ENCODE measurements at places on chromosomes 16 and 17. TPM values are rescaled to one million over a fixed set of nuclear protein-coding genes. Genes with fewer than 3 reads are reported as not detected.

The TMEM220 gene
- total RNA-seq: 2.9 TPM

The C16orf89 gene
- not detected for total RNA-seq

The TK1 gene
- total RNA-seq: 0.88 TPM

DNA sequence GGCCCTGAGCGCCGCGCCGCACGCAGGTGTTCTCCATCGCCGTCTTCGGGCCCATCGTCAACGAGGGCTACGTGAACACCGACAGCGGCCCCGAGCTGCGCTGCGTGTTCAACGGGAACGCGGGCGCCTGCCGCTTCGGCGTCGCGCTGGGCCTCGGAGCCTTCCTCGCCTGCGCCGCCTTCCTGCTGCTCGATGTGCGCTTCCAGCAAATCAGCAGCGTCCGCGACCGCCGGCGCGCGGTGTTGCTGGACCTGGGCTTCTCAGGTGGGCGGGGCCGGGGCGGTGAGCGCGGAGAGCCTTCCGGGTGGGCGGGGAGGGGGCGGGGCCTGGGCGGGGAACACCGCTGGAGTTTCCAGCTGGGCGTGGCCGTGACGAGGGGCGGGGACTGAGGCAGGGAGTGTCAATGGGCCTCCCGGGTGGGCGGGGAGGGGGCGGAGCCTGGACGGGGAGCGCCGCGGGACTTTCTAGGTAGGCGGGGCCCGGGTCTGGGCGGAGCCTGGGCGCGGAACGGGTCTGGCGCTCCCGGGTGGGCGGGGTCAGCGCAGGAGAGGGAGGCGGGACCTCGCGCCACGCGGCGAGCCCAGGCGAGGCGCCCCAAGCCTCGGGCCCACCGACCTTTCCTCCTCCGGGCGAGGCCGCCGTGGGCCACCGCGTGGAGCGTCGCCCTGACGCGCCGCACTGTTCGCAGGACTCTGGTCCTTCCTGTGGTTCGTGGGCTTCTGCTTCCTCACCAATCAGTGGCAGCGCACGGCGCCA lies 2.4 kb downstream of the SYNGR3 start:
- H3K27ac ChIP-seq: no peak overlapping the region
- peaks cover 26% of the 10 kb centered on the region for H3K4me1 ChIP-seq
- peaks cover 3% of the 10 kb centered on the region for H3K36me3 ChIP-seq
- peak; percentile 98 for DNase-seq

DNA sequence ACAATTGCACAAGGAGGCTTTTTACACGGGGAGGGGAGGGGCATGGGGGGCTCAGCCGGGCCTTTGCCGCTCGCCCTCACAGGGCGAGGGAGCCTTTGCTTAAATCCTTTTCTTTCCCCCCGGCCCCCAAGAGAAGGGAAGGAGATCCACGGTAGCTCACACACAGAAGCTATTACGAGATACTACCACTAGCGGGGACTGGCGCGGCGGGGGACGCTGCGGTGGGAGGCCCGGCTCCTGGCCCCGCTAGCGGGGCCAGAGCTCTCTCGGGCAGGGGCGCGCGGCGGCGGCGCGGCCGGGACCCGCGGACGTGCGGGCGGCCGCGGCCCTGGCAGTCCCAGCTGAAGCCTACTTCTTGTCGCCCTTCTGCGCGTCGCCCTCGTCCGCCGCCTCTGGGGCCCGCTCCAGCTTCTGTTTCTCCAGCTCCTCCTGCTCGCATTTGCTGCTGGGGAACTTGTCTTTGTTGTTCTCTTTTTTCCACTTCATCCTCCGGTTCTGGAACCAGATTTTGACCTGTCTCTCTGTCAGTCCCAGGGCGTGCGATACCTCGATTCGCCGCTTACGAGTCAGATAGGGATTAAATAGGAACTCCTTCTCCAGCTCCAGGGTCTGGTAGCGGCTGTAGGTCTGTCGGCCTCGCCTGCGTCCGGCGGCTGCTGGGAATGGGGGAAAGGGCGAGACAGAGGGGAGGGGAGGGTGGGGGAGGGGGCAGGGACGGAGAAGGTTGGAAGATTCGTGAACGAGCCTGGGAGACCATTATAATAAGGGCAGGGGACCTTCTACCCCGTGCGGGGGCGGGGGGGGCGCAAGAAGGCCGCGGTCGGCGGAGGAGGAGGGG lies 2.0 kb downstream of the HOXB8 start:
- peaks cover 92% of the 10 kb centered on the region for H3K27me3 ChIP-seq
- DNase-seq: no peak
- H3K36me3 ChIP-seq: no peaks in the 10 kb centered on the region
- peaks cover 64% of the 10 kb centered on the region for H3K4me1 ChIP-seq
- H3K27ac ChIP-seq: no peak overlapping the region
- peak overlapping the region; percentile 71 for H3K4me3 ChIP-seq

DNA sequence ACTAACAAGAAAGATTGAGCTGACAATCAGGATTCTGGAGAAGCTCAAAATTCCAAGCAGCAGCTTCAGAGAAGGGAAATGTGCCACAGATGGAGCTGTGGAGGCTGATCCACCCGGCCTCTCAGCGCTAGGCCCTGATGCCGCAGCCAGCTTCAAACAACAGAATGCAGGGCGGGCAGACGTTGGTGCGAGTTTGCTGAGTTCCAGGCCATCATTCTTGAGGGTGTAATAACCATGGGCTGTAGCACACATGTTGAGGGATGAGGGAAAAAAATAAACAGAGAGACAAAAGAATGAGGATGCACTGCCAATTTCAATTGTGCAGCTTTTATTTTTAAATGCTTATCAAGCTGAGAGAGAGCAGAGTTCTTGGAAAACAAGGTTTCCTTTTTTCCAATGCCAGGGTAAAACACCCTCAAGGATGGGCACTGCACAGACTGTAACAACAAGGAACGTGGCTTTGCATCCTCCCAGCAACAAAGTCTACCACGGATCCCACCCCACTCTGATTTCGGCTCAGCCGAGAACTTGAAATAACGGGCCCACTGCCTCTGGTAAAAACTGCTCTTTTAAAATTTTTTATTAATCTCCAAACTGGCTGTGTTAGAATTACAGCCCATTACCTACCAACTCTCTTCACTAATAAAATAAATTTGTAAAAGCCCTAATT lies 90.2 kb downstream of the SMG6 start:
- peaks cover 8% of the 10 kb centered on the region for H3K36me3 ChIP-seq
- H3K27me3 ChIP-seq: no peaks in the 10 kb centered on the region
- H3K4me1 ChIP-seq: peaks cover 48% of the 10 kb centered on the region

GRCh38 chr16:75754141-75754540 lies 27.9 kb upstream of the CPHXL start:
- no peak overlapping the region for H3K4me3 ChIP-seq
- DNase-seq: no peak
- H3K27ac ChIP-seq: no peak overlapping the region
- no peaks in the 10 kb centered on the region for H3K4me1 ChIP-seq
- H3K27me3 ChIP-seq: no peaks in the 10 kb centered on the region

GRCh38 chr16:24610416-24610755 lies 71.0 kb downstream of the RBBP6 start:
- peaks cover 36% of the 10 kb centered on the region for H3K27me3 ChIP-seq
- peaks cover 7% of the 10 kb centered on the region for H3K4me1 ChIP-seq
- no peak overlapping the region for H3K27ac ChIP-seq
- no peak overlapping the region for H3K4me3 ChIP-seq

- DNase-seq: no peak
- H3K27ac ChIP-seq: no peak overlapping the region
- H3K27me3 ChIP-seq: no peaks in the 10 kb centered on the region
- H3K4me1 ChIP-seq: peaks cover under 1% of the 10 kb centered on the region
Measured at GRCh38 chr17:4539025-4539424, 16.2 kb downstream of the MYBBP1A start.

DNA sequence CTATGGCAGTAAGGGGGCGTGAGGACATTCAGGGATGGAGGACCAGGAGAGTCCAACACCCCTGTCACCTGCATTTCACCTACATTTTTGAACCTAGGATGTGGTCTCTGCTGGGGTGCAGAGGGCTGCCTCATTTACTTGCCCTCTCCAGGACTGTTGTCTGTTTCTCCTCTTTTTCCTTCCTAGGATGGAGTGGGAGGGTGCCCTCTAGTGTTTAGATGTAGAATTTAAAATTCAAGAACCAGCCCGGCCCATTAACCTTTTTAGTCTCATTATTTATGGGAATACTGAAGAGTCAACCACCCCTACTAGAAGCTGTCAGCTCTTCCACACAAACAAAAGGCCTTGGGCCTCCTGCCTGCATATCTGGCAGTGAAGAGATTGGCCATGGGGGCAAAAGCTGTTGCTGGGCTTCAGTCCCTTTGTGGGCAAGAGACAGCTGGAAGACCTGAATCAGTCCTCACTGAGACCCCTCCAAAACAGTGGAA lies 2.5 kb upstream of the STARD3 start:
- peaks cover 55% of the 10 kb centered on the region for H3K4me1 ChIP-seq
- H3K4me3 ChIP-seq: no peak overlapping the region
- peak; percentile 67 for DNase-seq
- no peak overlapping the region for H3K27ac ChIP-seq

- H3K27ac ChIP-seq: no peak overlapping the region
- H3K27me3 ChIP-seq: no peaks in the 10 kb centered on the region
- peaks cover 35% of the 10 kb centered on the region for H3K4me1 ChIP-seq
Measured at GRCh38 chr17:337866-338265, 14.7 kb downstream of the RPH3AL start.

DNA sequence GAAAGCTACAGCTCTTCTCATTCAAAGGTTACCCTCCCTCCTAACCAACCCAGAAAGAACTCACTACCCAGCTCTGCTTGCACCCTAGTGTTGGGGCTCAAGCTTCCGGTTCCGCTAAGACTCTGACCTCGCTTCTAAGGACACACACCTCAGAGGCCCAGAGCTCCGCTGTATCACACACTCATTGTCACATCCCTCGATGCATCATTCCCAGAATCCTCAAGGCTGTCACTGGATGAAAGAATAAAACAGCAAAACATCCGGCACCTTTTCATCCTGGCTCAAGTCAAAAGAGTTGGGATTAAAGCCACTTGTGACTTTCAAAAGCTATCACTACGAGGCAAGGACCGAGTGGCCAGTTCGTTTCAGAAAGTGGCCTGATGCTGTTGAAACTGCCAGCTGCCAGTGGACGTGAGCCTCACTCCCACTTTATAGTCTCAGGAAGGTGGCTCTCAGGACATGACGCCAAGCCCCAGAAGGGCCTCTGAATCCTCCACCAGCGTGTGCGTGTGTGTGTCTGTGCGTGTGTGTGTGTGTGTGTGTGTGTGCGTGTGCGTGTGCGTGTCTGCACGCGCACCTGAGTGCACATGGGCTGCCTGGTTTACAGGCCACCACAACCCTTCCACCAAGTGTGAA lies 29.0 kb downstream of the ZFHX3 start:
- H3K27me3 ChIP-seq: no peaks in the 10 kb centered on the region
- no peaks in the 10 kb centered on the region for H3K4me1 ChIP-seq
- no peak overlapping the region for H3K4me3 ChIP-seq
- H3K36me3 ChIP-seq: no peaks in the 10 kb centered on the region
- H3K27ac ChIP-seq: no peak overlapping the region

Data from CD4-positive, alpha-beta T cell (primary cell).